ENCODE measurements at places on chromosomes 1 and 21. TPM values are rescaled to one million over a fixed set of nuclear protein-coding genes. Genes with fewer than 3 reads are reported as not detected.

- DNase-seq = no peak
Observed at GRCh38 chr1:17925290-17926237, 170.4 kb downstream of the ACTL8 start.

Gene LRRC3
- not detected for total RNA-seq

GRCh38 chr21:37368541-37369279 is 2.1 kb downstream of the DYRK1A start:
- DNase-seq = peak; percentile 67

GRCh38 chr1:229699613-229700267 is 73.7 kb downstream of the URB2 start:
- no peak for DNase-seq

Gene ZBTB37
- total RNA-seq = 5.3 TPM

DNA sequence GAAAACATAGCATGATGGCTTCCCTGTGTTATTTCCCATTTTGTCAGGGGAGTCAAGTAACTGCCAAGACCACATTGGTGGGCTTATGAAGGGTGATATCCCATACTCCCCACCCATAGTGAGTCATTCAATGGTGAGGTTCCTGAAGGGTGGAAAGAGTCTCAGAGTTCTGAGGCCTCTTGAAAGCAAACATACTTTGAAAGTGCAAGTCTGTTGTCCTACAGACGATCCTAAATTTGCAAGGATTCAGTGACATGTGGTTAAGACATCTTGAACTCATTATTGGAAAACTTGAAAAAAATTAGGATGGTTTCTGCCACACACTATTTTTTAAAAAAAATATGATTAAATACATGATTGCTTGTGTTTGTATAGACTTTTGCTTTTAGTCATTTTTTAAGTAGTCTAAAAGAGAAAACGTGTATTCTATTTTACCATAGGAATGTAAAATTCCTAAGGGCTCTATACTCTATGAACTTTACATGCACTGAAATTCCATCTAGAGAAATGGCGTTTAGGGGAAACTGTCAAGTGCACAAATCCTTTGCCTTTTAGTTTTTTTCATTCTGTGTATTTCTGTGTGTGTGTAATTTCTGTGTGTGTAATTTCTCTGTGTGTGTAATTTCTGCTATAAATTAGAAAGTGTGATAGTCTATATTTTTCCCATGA is 225.5 kb upstream of the ADAMTS5 start:
- DNase-seq = no peak

- DNase-seq = no peak
Observed at GRCh38 chr1:192810253-192810880, 1.5 kb downstream of the RGS2 start.

DNA sequence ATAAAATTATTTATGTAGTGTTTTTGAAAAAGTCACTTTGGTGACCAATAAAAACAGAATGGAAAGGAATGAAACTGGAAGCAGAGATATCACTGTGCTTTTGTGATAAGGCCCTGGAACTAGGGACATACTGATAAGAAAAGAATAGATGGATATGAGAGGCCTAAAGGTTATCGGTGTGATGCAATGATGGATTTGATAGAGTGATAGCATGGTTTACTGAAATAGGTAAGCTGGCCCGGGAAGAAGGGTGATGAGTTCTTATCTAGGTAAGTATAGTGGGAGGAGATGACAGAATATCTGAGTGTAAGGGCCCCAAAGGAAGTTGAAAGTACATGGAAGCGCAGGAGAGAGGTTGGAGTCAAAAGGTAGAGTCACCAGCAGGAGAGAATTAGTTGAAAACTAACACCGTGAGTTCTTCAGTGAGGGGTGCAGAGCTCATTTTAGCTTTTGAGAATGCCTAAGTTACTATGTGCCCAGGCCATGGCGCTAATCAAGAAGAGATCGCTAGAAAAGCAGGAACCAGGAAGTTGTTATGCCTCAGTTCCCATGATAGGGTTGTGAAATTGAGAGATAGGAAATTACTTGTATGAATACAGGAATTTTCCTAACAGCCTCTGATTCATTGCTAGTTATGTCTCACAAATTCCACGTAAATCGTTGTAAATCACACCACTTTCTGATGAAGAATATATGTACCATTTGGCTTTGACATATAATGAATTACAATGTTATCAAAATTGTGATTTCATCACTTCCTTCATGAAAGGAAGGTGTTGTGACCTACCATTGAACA is 115.3 kb downstream of the PLA2G4A start:
- DNase-seq = no peak

DNA sequence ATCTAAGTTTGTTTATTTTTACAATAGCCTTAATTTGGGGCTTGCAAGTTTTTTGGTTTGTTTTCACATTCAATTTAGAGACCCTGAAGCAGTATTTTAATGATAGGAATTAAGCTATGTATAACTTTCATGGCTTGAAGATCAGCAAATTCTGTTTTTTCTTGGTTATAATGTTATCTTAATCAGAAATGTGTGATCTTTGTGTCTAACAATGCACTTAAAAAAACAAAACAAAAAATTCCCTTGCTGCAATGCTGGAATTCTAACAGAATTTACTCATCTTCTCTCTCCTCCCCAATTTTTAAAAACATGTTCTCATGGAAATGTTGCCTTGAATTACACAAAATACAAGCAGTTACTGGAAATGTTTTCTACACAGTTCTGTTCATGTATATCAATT is 113.1 kb downstream of the OLFML2B start:
- peak; percentile 49 for DNase-seq

Measured in HFFc6 (cell line).